ENCODE measurements at places on chromosomes 4 and X. TPM values are rescaled to one million over a fixed set of nuclear protein-coding genes. Genes with fewer than 3 reads are reported as not detected.

DNA sequence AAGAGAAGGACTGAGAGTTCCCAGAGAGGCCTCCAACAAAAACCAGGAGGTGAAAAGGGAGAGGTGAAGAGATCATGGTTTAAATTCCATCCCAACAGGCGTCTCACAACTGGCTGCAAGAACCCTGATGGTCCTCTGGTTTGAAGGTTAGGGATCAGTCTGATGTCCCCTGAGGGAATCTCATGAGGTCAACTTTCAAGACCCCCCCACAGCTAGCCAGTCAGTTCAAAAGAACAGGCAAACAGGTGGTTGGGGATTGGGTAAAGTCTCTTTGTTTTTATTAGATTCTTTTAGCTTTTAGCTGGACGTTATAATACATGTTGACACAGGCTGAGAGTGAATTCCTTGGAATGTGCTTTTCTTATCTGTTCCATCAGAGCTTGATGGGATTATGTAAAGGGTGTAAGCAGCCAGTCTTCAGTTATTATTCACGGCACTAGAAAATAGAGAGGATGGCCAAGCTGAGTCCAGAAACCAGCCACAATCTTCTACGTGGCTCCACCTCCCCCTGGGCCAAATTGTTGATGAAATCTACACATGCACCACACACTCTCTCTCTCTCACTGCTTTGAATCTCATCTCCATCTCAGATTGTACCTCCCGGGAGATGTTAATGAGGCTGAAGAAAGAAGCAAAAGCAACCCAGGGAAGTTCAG lies 20.8 kb downstream of the ENPP6 start:
- no peak for DNase-seq

DNA sequence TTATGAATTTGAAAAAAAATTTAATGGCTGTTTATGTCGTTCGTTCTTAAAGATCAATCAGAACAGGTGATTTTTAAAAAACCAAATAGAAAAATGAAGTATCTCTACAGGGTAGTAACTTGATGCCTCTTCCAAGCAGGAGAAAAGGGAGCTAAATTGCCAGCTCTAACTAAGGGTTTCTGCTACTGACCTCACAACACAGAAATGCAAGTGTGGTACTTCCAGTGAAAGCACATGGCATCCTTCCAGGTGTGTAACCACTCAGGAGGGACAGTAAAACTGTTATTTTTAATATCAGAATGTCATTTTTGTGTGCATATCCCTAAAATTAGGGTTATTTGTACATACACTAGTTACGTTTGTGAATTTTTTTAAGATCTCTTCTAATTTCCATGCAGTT lies 116.8 kb upstream of the ZCCHC13 start:
- no peak for DNase-seq

GRCh38 chr4:99117876-99118693 lies 26.0 kb downstream of the ADH4 start:
- no peak for DNase-seq

- peak; percentile 72 for DNase-seq
Measured at GRCh38 chrX:115560978-115561604, at the start of gene PLS3. PLS3 (plus strand) TSS chrX:115561174; CDS start chrX:115610251, 49,077 bp downstream.

Gene MAGEC2
- not detected for total RNA-seq

DNA sequence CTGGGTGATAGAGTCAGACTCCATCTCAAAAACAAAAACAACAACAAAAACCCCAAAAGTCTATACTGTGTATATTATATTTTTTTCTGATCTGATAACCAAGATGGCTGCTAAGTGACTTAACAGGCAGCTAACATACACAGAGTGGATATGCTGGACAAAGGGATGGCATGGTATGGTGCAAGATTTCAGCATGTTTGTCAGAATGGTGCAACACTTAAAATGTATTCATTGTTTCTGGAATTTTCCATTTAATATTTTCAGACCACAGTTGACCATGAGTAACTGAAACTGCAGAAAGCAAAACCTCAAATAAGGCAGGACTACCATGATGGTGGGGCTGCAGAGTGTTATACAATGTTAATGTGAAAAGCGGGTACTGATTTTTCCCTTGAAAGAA lies 6.1 kb upstream of the BOD1L1 start:
- DNase-seq = no peak

- DNase-seq = peak; percentile 66
Measured at GRCh38 chr4:140098455-140099160, 55.4 kb downstream of the MAML3 start.

- no peak for DNase-seq
Measured at GRCh38 chr4:140020457-140021361, 133.3 kb downstream of the MAML3 start.

Gene FAM9C
- total RNA-seq = not detected

Gene ADGRG4
- total RNA-seq = not detected

- no peak for DNase-seq
Measured at GRCh38 chr4:15765391-15765790, 12.7 kb upstream of the CD38 start.

DNA sequence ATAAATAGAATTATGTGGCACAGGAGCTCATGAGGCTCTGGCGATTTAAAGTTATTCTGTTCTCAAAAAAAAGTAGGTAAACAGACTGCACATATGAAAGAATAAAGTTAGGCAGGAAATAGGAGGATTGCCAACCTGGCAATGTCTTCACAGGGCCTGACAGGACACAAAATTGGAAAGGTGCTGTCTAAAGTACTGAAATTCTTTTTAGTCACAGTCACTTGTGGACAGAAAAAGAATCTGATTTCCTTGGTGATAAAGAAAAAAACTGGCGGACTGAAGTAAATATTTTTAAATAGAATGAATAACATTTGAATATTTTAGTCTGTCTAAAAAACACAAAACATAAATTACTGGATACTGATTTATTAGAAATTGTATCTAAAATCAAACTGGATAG lies 124.4 kb downstream of the VEGFC start:
- no peak for DNase-seq

Gene APEX2
- total RNA-seq = 15.7 TPM

- DNase-seq = peak; percentile 91
Measured at GRCh38 chr4:7843831-7844593, 95.6 kb downstream of the AFAP1 start.

DNA sequence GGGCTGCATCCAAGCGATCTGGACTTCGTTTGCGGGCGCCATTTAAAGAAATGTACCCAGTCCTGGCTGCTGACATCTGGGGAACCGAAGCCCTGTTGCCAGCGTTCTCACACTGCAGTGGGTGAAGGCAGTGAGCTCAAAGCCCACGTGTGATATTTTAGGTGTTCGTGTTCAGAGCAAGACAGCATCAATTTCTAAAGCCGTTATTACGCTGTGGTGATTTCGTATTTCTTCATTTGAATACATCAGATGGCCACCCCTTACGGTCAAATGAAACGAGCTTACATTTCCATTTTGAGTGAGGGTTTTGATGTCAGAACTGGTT lies 376 bp upstream of the C4orf36 start:
- DNase-seq = no peak

DNA sequence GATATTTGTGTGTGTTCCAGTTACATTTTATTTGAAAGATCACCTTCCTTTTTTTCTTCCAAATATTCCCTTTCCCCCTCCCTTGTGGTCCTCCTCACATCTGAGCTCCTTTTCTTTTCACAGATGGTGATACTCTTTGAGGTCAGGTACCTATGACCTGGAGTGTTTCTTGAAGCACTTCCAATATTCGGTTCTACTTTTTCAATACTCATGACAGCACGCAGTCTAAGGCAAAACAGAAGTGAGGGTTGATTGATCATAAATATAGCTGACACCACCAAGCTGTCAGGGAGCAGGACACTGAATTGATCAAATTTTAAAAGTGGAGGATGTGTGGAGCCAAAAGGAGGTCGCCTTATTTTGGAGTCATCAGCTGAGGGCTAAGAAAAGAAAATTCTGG lies 334.4 kb upstream of the MAGEB2 start:
- DNase-seq = no peak

DNA sequence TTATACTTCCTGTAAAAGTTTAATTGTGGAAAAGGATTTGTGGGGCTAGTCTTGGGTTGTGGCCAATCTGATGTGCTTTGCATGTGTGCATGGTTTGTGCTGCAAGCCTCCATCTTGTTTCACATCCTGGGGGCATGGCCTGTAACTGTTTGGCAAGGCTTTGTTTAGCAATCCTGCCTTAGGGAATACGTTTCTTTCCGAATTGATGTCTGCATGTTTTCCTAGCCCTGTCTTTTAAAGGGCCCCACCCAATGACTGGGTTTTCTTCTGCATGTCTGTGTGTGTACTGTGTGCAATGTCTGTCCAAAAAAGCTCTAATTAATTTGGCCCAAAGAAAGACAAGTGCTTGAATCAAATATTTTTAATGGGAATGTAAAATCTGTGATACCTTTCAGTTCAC lies 74.6 kb upstream of the MID1IP1 start:
- DNase-seq = no peak

DNA sequence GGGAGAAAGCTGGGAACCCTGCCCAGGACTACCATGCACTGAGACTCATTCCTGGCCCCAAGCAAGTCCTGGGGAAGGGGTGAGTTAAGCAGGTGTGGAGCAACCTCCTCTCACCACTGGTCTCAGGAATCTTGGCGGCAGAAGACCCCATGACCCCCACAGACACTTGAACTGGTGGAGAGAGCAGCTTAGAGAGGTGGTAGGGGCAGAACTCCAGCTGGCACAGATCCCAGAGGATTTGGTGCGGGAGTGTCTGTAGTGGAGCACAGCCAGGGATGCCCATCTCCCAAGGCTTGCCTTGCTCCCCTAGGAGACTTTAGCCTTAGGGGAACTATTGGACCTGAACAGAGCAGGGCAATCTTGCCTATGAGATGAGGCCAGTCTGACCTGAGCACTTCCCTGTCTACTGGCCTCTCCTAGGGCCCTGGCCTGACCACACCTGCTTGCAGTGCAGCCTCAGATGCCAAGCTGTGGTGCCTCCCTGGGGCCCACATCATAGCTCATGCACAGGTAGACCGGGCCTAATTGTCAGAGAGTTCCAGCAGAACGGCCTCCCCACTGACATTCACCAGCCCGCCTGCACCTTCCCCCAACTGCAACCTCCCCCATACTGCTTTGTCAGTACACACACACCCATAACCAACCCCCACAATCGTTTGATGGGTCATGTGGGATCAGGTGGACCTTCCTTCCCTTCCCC lies 78.0 kb downstream of the NAA11 start:
- no peak for DNase-seq

DNA sequence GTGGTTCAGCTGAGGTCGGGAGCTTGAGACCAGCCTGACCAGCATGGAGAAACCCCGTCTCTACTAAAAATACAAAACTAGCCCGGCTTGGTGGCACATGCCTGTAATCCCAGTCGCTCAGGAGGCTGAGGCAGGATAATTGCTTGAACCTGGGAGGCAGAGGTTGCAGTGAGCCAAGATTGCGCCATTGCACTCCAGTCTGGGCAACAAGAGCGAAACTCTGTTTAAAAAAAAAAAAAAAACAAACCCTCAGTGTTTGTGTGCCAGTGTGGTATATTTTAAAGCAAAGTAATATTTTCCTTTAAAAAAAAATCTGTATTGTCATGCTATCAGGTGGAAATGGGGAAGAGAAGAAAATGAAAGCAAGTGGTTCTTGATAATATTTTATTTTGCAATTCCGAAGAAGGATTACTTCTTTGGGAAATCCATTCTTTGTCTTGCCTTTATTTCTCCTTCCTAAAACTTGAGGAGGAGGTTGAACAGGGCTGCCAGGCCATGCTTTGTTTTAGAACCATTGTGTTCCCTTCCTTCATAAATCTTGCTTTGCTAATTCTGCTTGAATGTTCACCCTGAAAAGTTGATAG lies 14.4 kb downstream of the ALG13 start:
- no peak for DNase-seq

Gene PITX2
- 21.7 TPM for total RNA-seq

Gene FAM47E
- not detected for total RNA-seq

GRCh38 chr4:75547647-75548387 lies 8.0 kb upstream of the ODAPH start:
- no peak for DNase-seq

Gene PNCK
- total RNA-seq = not detected

GRCh38 chr4:33334416-33334815 lies 2614.2 kb downstream of the PCDH7 start:
- DNase-seq = no peak

- DNase-seq = no peak
Measured at GRCh38 chrX:111352424-111352823, 59.6 kb downstream of the DCX start.

GRCh38 chr4:144296941-144297340 lies 156.4 kb upstream of the GYPA start:
- DNase-seq = no peak

DNA sequence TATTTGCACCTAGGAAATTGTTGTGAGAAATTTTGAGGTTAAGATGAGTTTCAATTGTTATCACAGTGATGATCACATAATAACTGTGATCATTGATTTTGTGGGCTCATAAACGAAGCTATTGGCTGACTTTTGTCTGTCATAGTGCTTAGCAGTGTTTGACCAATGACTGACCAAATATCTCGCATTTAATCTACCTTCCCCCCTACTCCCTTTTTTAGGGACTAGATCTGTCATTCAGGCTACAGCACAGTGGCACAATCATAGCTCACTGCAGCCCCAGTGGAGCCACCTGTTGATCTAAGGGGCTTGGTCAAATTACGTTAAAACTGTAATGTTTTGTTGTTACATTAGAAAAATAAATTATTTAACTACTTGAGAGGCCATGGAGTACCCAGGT lies 1.5 kb downstream of the FUNDC2 start:
- DNase-seq = no peak

Gene FREM3
- total RNA-seq = not detected

Gene ARSD
- total RNA-seq = 14.7 TPM
